ENCODE measurements at places on chromosomes 13 and 19.

- DNase-seq: no peak
These were observed 184.0 kb upstream of the UBL3 start for GRCh38 chr13:30034458-30034795.

DNA sequence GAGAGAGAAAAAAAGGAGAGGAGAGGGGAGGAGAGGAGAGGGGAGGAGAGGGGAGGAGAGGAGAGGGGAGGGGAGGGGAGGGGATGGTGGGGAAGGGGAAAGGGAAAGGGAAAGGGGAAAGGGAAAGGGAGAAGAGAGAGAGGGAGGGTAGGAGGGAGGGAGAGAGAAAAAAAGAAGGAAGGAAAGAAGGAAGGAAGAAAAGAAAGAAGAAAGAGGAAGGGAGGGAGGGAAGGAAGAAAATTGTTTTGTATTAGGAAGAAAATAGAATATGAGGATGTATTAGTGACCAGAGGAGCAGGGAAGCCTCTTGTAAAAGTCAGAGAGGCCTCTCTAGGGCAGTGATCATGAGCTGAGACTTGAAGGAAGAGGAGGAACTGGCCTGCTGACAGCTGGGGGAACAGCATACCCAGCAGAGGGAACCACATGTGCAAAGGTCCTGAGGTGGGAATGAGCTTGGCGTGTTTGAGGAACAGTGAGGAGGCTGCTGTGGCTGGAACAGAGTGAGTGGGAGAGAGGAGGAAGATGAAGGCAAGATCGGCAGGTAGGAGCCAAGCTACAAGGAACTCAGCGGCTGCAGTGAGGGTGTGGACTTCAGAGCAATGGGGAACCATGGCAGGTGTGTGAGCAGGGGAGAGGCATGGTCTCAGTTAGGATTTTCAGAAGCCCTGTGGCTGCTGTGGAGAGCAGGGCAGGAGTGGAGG, 9.6 kb upstream of the KCNN1 start:
- no peak for DNase-seq

- no peak for DNase-seq
These were observed 709.0 kb upstream of the ARGLU1 start for GRCh38 chr13:107276936-107277335.

DNA sequence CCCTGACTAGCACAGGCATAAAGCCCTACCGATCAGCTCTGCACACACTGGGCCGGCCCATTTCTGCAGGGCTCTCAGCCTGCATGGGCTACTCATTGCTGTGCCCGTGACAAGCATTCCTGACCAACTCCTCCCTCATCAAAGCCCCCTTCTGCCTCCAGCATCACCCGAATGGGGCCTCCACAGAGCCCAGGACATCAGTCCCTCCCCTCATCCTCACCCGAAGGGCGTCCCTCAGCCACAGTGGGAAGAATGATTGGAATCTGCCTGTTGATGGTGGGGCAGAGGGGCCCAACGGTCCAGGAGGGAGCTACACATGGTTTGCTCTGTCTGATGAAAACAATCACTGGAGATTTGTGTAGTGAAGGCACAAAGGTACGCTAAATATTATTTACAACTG, 43.8 kb downstream of the SERP2 start:
- no peak for DNase-seq

- no peak for DNase-seq
These were observed 44.0 kb downstream of the PCDH17 start for GRCh38 chr13:57675526-57675925.

DNA sequence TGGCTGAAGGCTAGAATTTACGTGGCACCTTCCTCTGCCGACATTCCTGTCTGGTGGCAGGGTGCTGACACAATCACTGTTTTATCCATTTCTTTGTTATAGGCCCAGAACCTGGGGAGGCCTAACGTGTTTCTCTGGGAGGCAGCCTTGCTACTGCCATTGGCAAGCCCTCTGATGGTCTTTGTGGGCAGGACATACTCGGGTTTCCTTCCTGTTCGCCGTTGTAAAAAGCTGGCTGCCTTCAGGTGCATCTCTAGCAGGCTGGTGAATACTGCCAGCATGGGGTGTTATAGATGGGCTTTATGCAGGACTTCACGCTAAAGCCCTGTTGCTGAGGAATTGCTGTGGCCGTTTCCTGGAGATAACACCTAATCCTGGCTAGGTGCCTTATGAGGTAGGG, 28.1 kb downstream of the B3GLCT start:
- DNase-seq: no peak

DNA sequence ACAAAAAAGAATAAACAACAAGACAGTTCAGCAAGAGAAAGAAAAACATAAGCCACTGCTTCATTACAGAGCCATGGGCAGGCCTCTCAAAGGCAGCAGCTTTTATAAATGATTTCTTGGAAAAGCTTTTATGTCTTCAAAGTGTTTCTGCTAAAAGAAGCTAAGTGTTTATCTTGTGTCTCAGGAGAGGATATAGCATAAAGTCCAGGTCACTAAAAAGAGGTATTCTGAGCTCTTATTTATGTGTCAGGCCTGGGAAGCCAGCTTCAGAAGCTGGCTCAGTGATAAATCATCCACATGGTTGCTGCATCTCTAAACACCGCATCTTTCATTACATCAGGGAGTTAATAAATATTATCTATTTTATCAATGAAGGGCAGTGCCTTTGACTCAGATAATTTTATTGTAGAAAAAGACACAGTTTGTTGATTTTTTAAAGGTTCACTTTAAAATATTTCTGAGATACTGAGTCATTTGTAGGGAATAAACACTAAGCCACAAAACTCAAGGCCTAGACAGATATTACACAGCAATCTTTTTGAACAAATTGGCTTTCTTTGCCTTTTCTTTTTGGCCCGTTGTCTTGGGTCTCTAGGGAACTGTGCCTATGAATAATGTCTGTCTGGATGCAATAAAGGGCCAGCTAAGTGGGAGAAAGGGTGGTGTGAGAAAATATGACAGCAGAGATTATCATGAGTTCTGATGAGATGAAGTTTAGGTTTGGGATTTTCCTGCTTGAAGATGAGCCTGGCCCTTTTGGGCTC, 1086.6 kb downstream of the UQCRFS1 start:
- no peak for DNase-seq

- no peak for DNase-seq
These were observed 3.6 kb downstream of the ARHGAP45 start for GRCh38 chr19:1070576-1070930.

GRCh38 chr13:50711996-50712395, 131.5 kb downstream of the DLEU7 start:
- DNase-seq: no peak

DNA sequence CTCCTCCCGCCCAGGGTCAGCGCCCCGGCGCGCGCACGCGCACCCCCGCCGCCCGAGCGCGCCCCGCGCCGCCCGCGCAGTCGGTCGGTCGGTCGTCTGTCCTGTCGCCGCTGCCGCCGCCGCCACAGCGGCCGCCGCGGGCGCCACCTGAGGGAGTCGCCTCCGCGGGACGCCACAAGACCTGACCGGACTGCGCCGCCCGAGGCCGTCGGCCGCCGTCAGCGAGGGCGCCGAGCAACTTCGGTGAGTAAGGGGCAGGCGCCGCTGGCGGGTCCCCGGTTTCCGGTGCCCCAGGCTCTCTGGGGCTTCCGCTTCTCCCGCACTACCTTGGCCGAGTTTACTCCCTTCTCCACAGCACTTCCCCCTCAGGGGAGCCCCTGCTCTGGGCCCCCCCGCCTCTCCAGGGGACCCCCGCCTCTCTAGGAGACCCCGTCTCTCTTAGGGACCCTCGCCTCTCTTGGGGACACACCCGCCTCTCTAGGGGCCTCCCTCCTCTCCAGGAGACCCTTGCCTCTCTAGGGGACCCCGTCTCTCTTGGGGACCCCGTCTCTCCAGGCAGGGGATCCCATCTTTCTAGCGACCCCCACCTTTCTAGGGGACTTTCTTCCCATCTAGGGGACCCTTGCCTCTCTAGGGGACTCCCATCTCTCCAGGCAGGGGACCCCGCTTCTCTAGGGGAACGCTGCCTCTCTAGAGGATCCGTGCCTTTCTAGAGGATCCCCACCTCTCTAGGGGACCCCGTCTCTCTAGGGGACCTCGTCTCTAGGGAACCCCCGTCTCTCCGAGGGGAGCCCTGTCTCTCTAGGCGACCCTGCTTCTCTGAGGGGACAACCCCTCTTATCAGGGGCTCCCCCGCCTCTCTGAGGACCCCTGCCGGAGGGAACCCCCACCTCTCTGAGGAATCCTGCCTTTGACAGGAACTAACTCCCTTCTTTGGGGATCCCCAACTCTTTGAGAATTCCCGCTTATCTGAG, 19.3 kb upstream of the GATAD2A start:
- DNase-seq: no peak

DNA sequence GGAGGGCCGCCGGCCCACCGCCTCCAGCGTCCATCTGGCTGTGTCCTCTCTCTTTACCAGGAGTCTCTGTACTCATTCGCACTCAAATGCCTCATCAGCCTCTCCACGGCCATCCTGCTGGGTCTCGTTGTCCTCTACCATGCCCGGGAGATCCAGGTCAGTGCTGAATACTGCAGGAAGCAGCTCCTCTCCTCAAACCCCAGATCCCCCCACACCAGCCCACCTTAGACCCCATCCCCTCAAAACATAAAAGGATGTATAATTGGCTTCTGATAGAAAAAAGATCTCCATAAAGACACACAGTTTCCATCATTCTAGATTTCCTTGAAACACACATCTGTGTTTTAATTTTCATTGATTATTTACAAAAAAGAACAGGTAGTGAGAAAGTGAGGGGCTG, 8.1 kb downstream of the KCNN1 start:
- no peak for DNase-seq

- DNase-seq: no peak
These were observed 216.4 kb downstream of the SLITRK5 start for GRCh38 chr13:87887459-87888123.

- DNase-seq: no peak
These were observed 227.2 kb downstream of the FOXO1 start for GRCh38 chr13:40438999-40439797.

DNA sequence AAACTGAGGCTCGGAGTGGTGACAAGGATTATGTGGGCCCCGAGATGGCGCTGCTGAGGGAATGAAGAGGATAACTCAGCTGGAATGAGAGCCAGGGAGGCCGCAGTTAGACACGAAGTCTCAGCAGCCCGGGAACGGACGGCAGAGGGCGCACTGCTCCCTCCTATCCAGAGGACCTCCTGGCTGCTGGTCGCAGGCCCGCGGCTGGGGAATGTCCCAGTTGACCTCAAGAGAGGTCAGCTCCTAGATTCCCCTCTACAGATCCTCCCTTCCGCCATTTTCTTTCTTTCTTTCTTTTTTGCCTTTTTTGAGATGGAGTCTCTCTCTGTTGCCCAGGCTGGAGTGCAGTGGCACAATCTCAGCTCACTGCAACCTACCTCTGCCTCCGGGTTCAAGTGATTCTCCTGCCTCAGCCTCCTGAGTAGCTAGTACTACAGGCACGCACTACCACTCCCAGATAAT, 24.1 kb upstream of the ASPDH start:
- peak; percentile 26 for DNase-seq

GRCh38 chr19:54030895-54031586, 32.7 kb downstream of the VSTM1 start:
- no peak for DNase-seq

DNA sequence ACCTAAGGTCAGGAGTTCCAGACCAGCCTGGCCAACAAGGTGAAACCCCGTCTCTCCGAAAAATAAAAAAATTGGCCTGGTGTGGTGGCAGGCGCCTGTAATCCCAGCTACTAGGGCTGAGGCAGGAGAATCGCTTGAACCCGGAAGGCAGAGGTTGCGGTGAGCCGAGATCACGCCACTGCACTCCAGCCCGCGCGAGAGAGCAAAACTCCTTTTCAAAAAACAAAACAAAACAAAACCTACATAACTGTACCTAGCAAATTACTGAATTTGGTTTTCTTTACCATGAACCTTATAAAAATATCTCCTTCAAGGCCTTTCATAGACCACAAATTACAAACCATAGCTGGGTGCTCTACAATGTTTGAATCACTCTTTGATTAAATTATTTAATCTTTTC, 760 bp downstream of the ZNF91 start:
- no peak for DNase-seq

DNA sequence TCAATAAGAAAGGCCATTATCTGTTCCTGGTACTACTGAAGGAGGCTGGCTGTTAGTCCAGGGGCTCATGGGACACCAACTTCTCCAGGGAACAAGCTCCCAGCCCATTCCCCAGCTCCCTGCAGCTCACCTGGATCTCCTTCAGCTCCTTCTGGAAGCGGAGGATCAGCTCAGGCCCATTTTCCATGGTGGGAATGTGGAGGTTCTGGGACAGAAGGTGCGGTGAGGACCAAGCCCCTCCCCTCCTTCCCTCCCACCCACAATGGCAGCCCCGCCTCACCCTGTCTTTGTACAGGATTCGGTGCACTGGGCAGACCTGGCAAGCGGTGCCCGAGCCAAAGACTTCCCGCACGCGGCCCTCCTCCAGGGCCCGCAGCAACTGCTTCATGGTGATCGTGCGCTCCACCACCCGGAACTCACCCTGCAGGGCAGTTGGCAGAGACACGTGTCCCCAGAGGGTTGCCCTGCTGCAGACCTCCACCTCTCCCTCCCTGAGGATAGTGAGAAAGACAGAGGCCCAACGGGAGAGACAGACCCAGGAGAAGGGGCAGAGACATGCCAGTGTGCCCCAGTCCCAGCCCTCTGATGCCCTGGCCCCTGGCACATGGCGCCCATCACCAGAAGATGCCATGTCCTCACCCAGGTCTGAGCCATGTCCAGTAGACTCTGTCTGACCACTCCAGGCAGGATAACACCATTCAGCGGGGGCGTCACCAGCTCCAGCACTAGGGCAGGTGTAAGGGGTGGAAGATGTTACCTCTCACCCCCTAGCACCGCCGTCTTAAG, 14.3 kb downstream of the BCAT2 start:
- no peak for DNase-seq

DNA sequence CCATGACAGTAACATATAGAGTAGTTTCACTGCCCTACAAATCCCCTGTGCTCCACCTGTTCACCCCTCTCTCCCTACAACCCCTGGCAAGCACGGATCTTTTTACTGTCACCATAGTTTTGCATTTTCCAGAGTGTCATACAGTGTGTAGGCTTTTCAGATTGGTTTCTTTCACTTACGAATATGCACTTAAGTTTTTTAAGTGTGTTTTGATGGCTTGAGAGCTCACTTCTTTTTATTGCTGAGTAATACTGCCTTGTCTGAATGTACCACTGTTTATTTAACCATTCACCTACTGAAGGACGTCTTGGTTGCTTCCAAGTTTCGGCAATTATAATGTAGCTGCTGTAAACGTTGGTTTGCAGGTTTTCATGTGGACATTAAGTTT, 175.1 kb downstream of the ITGBL1 start:
- no peak for DNase-seq

DNA sequence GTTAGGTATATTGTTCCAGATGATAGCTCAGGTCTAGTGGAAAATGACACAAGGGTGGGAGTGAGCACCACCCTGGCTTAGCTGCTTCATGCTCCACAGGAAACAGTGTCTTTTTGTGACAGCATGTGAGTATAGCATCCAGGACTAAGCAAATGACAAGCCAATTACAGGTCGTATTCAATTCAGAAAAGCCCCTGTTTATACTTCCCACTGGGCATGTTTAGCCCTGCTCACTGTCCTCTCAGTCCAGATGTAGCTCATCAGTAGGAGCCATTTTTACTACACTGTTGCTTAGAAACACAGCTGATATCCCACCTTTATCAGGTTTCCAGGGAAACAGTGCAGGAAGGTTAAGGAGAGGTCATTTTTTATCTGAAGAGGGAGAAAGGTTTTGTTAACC, 8.0 kb downstream of the ABHD13 start:
- DNase-seq: no peak
